NCI-H1436 (cell line): ENCODE measurements at places on chromosomes 4 and X.

DNA sequence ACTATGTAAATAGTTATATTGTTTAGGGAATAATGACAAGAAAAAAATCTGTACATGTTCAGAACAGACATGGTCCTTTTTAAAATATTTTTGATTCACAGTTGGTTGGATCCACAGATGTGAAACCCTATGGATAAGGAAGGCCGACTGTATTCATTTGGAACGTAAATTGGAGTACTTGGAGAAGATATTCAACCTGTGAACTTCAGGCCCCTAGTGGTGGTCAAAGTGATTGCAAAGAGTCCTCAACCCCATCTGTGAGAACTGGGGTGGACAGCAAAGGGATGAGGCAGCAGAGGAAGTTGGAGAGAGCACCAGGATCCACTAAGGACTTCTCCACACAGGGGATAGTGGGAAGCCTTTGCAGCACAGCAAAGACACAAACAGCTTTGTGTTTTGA lies 6.2 kb upstream of the CXCL13 start:
- no peak for DNase-seq

GRCh38 chr4:172675232-172675631 lies 493.4 kb upstream of the GALNT7 start:
- no peak for DNase-seq

GRCh38 chr4:52588097-52588496 lies 71.0 kb downstream of the USP46 start:
- DNase-seq = no peak

DNA sequence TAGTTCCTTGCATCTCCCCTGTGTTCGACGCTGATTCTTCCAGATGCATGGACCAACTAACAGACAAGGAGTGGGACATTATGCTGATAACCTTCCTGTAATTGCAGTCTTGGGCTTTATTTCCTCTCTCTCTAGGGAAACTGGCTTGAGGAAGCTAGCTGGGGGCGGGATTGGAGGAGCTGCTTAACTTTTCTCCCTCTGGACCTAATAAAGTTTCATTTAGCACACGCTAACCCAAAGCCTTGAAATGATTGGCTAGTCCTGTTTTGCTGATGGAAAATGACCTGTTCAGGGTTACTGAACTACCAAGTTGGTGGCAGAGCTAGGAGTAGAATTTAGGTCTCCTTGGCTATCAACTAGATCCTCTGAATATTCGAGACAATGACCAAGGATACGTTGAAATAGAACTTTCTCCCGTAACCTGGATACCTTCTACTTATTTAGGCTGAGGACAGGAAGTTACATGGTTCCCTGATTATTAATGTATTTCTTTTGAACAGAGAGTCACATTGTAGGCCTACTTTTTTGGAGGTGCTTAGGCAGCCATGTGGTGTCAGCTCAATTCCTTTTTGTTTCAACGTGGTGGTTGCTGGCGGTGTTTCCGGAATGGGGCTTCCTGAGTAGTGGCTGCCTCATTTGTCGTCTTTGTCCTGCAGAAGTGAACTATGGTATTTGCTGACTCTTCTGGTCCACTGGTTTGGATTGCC lies 2.0 kb downstream of the PGK1 start:
- no peak for DNase-seq

DNA sequence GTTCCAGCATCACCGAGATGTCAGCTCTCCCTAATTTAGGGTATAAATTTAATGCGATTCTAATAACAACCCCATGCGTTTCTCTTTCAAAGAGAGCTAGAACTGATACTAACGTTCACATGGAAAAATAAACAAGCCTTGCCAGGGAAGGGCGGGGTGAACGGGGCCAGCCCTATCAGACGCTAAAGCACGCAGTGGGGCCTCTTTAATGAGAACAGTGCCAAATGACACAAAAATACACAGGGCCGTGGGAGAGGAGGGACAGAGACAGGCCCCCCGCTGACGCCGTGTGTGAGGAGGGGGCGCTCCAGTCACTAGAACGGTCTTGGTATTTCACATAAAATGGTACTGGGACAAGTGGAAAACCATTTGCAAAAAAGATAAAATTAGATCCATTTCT lies 21.3 kb upstream of the ADRA2C start:
- no peak for DNase-seq

GRCh38 chr4:153824501-153824900 lies 35.6 kb upstream of the SFRP2 start:
- no peak for DNase-seq

GRCh38 chr4:189117426-189117825 lies 823.2 kb upstream of the FRG1 start:
- peak; percentile 4 for DNase-seq

GRCh38 chrX:45768666-45769236 lies 568.1 kb upstream of the DIPK2B start:
- DNase-seq = no peak

GRCh38 chrX:74324131-74324530 lies 20.2 kb downstream of the ZCCHC13 start:
- peak; percentile 16 for DNase-seq

DNA sequence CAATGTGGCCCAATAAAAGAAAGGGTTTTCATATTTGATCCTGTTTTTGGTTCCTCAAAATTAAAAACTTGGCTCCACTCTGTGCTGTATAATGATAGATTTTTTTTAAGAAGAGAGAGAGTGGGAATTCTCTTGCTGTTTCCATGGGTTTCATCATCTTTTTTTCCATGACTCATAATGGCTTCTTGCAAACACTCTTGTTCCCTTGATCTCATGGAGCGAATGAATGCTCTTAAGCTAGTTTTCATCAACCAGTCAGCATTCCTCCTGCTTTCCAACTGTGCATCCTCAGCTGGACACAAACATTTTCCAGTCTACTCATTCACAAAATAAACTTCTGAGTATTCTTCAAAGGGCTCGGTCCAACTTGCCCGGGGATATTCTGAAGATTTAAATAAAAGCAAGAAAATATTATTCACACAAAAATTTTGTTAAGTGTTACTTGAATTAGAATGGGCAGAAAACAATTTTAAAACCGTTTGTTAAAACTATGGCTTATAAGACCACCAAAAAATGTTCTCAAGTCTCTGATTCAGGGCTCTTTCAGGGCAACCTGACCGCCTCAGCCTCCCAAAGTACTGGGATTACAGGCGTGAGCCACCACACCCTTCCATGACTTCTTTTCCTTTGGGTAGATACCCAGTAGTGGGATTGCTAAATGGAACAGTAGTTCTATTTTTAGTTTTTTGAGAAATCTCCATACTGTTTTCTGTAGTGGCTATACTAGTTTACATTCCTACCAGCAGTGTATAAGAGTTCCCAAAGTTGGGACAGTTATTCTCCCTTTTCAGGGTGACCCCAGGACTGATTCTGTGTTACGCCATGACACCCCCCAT lies 64.7 kb downstream of the TMEM156 start:
- DNase-seq = no peak

DNA sequence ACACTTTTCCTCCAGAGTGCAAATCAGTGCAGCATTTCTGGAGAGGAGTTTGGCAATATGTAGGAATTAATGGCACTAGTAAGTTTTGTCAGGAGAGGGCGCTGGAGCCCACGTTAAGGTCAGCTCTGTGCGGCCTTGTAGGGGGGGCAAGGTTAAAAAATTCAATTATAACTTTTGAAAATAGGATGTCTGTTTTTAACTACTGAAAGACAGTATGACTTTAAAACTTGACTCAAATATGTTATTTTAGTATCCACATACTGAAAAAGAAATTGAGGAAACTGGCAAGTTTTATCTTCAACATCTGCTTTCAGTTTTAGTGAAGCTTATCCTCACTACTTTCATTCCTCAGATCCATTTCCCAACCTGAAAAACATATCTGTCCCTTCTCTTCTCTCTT lies 30.9 kb upstream of the HSD17B13 start:
- peak; percentile 2 for DNase-seq

- no peak for DNase-seq
These were observed 50.1 kb downstream of the CRLF2 start for GRCh38 chrX:1162119-1162916.

GRCh38 chrX:65488495-65488894 lies 46.1 kb downstream of the LAS1L start:
- no peak for DNase-seq

GRCh38 chr4:14222377-14223029 lies 595.0 kb upstream of the BOD1L1 start:
- DNase-seq = no peak

GRCh38 chrX:66675541-66675940 lies 36.7 kb upstream of the EDA2R start:
- no peak for DNase-seq

DNA sequence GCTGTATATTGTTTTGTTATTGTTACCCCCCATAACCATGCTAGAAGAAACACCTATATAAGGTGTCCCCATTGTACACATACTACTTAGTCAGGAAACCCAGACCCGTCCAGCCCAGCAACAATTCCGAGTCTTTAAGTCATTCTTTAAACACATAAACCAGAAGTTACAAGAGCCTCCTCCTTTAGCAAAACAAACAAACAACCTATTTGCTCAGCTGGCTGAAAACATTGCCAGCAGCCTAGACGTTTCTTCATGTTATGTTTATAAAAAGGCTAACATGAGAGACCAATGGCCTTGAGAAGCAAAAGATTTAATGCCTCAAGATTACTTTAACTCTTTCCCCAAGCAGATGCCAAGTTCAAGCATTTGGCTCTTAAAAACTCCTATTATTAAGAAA lies 1.4 kb downstream of the ACOX3 start:
- DNase-seq = no peak

DNA sequence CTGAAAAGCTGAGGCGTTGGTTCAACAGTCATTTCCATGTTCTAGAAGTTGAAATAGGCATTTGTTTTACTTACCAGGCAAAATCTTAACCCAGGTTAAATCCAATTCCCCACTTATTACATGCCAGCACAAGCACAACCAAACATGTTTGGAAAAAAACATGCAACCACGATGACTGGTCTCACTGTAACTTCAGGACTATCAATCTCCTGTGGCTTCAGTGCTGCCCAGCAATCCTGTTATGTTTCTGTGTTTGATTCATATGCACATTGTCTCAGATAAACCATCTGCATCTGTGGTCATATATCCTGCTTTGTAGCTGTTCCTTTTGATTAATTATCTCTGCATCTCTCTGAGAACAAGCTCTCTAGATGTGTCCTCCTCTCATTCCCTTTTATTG lies 28.3 kb downstream of the PRDM8 start:
- no peak for DNase-seq

DNA sequence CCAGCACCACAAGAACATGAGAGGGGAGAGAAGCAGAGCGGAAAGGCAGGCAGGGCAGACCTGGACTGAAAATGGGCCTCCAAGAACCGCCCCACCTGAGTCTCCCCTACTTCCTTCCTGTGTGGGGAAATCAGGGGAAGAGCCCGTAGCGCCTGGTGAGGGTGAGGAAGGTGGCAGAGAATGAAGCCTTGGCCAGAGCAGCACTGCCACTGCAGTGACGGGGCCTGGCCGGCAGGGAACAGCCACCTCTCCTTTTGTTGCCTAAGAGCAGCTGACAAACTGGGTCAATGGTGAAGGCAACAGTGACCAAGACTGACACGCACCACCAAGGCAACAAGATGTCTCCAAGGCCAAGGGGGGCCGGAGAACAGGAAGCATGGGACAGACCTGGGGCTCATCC lies 58.4 kb upstream of the CBR4 start:
- no peak for DNase-seq

DNA sequence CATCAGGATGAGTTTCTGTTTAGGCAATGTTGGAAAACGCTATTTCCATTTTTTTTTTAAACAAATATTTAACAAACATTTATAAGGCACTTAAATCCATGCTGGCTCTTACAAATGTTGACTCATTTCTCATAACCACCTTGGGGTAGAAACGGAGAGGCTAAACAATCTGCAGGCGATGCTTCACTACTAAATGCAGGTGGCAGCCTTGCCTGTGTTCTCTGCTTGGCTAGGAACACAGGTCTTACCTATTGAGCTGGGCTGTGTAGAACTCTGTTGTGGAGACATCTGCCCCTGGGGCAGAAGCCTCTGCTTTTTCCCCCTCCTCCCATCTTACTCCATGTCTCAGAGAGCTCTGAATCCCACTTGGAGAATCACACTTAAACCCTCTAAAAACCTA lies 1.4 kb upstream of the CXCL1 start:
- DNase-seq = no peak

- DNase-seq = peak; percentile 34
These were observed 332.0 kb downstream of the PCDH18 start for GRCh38 chr4:137200322-137200721.

DNA sequence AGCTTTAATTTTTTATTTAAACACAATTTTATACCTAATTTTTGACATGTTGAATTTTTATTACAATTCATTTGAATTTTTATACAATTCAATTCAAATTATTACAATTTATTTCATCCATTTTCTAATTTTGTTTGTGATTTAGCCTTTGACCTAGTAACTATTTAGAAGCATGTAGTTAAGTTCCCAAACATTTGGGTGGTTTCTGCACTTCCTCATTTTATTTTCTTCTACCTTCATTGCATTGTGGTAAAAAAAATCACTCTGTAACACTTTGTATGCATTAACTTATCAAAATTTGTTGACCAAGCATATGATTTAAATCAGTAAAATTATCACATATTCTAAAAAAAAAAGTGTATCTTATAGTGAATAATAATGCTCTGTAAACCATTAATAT lies 928.9 kb downstream of the ARAP2 start:
- no peak for DNase-seq

- no peak for DNase-seq
These were observed 20.5 kb upstream of the OPN1LW start for GRCh38 chrX:154123241-154124219.

GRCh38 chrX:30414144-30414543 lies 105.0 kb upstream of the NR0B1 start:
- DNase-seq = no peak

- DNase-seq = no peak
These were observed 20.4 kb upstream of the SCD5 start for GRCh38 chr4:82818664-82819662.

GRCh38 chr4:120918788-120919187 lies 3.7 kb downstream of the PRDM5 start:
- no peak for DNase-seq

- no peak for DNase-seq
These were observed 83.1 kb downstream of the GUCY2F start for GRCh38 chrX:109398833-109399232.

DNA sequence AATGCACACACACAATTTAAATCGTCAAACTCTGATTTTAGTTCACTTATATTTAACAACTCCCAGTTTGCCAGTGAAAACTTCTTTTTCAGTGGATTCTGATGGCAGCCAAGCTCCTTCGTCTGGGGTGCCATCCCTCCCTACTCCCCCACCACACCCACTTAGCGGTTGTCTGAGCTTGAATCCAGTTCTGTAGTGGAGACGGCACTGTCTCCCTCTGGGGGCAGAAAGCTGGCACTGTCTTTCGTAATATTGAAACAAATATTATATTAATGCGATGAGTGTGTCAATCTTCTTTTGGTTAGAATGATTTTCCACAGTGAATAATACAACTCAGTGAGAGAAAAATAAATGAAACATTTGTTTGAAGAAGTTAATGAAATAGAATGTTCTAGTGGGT lies 5.4 kb downstream of the MEPE start:
- DNase-seq = no peak

GRCh38 chrX:153301746-153302145 lies 19.8 kb downstream of the PNMA6F start:
- DNase-seq = no peak

- DNase-seq = no peak
These were observed 30.8 kb downstream of the RTL5 start for GRCh38 chrX:72100824-72101351.
